ENCODE measurements at places on chromosomes 6 and 20.

DNA sequence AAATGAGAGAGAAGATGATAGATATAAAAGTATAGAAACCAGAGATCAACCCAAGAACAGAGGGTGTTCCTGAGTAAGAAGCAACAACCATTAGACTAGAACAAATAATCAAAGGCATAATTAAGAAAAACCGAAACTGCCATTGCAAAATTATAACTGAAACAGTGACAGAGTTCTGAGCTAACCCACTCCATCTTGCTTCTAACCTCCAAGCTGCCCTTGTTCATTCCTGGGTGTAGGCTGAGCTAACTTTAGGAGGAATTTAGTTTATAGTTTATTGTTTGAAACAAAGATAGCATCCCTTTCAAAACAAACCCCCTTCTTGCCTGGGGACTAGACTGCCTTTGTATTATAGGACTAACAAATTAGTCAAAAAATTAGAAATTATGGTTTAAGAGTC lies 56.1 kb upstream of the PRND start:
- no peak for DNase-seq

DNA sequence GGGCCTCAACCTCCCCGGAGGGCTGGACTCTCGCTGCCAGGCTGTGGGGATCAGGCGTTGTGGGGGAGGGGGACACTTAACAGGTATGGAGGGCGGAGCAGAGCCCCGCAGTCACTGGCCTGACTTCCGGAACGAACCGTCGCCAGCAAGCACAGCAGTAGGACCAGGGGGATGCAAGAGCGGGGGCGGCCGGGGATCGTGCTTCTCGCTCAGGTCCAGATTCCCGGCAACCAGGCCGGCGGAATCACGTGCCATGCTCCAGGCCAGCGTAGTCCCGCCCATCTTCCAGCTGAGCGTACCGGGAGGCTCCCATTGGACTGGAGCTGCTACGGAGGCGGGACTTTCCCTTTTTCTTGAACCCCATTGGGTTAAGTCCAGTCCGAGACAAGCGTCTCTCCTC lies 10.0 kb upstream of the POU5F1 start:
- no peak for DNase-seq

- no peak for DNase-seq
Observed at GRCh38 chr20:3663858-3664257, 659 bp upstream of the GFRA4 start.

GRCh38 chr6:154164397-154164796 lies 125.4 kb downstream of the OPRM1 start:
- DNase-seq = no peak

GRCh38 chr6:166463359-166464067 lies 80.8 kb upstream of the MPC1 start:
- no peak for DNase-seq

DNA sequence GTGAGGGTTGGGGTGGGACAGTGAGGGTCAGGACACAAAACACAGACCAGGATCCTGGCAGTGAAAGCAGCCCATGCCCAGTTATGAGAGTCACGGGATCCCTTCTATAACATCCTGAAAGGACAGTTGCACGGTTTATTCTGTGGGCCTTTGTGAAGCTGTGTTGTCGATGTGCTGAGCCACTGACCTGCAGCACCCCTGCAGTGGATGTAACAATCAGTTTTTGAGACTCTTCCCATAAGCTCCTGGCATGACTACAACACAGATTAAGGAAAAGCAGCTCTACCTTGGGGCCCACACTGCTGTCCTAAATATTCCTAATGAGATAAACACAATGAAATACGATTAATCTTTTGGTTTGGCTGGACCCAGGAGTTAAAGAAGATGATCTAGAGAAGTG lies 3.7 kb downstream of the PYGB start:
- DNase-seq = no peak

DNA sequence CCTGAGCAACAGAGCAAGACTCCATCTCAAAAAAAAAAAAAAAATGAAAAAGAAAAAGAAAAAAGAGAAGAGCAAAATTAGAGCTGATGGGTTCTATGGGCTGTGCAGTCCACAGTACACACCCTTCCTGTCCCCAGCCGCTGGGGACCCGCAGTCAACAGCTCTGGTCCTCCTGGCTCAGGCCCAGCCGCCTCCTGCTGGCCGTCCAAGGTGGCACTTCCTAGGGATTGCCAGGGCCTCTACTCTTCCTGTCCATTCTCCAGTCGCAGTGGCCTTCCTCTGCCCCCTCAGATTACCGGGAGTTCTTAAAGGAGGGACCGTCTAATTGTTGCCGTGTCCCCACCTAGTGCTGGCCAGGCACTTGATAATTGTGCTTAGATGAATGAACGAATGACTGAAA lies 41.7 kb downstream of the TMEM242 start:
- no peak for DNase-seq

- DNase-seq = no peak
Observed at GRCh38 chr6:20969551-20969950, 435.3 kb downstream of the CDKAL1 start.

- DNase-seq = no peak
Observed at GRCh38 chr6:37861452-37861851, 41.9 kb downstream of the ZFAND3 start.

DNA sequence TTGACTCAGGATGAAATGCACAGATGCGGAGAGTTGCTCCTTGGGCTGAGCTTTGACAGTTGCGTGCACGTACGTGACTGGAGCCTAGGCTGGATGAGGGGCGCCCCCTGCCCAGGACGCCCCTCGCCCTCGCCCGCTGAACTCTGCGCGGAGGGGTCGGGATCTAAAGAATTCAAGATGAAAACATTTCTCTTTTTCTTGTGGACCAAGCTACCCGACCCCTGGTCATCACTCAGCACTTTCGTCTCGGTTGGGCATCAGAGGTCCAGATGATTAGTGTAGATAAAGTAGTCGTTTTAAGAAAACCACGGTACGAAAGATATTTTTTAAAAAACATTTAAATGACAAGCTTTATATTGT lies 700 bp downstream of the DTD1 start:
- DNase-seq = no peak

DNA sequence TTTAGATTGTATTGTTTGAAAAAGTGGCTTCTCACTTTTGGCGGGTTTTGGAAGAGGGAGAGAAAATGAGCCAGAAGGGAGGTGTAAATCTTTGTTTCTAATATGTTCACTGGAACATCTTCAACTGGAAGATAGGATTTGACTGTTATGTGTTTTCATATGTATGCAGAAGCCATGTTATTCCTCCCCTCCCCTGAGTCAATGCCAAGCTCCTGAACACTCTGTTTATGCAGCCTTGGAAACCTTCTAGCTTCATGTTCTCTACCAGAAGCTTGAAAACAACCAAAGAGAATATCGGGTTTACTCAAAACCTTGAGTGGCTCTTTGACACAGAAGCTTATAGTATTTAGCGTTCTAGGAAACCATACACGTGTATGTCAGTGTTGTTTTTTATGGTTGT lies 279.1 kb downstream of the PRL start:
- no peak for DNase-seq

- no peak for DNase-seq
Observed at GRCh38 chr6:132598473-132598872, 8.9 kb upstream of the TAAR5 start.

DNA sequence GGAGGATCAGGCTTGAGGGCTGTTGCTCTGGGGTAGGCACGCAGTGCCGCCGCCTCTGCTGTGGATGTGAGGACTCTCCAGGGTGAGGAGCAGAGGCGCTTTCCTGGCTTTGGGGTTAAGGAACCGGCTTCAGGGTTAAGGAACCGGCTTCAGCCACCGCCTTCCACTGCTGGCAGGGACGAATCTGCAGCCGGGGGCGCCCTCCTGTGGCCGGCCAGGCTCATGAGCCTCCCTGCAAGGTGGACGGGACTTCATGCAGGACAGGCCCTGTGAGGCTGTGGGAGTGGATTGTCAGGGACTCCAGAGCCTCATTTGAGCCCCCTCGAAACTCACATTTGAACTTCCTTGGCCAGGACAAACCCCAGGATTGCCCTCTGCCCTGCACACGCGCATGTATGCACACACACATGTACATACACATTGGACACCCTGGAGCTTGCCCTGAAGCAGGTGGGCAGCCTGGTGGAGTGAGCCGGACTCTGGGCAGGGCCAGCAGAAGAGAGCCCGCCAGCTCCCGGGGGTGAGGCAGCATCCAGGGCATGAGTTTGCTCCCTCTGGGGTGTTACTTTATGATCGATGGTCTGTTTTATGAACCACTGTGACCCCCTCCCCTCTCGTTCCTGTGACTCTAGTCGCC lies 146.9 kb downstream of the PHACTR3 start:
- no peak for DNase-seq

GRCh38 chr6:3363296-3364025 lies 93.4 kb downstream of the SLC22A23 start:
- DNase-seq = no peak

DNA sequence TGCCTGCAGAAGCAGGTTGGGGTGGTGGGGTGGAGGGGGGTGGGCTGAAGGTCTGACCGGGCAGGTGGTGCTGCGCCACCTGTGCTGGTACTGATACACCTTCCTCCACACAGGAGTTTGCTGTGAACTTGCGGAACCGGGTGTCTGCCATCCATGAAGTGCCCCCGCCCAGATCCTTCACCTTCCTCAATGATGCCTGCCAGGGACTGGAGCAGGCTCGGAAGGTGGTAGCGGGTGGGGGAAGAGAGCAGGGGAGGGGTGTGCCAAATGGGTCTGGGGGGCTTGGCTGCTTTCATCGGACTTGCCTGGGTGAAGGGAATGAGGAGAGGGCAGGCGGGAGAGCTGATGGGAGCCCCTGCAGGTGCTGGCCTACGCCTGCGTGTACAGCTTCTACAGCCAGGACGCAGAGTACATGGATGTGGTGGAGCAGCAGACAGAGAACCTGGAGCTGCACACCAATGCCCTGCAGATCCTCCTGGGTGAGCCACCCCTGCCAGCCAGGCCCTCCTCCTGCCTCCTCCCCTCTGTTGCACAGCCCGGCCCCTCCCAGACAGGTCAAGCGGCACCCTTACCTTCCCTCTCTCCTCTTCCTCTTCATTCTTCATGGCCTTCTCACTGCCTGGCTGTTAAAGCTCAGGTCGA lies 6.7 kb downstream of the DNPH1 start:
- DNase-seq = no peak

Data from NCI-H1436 (cell line).